ENCODE measurements at places on chromosomes 4 and X.

- DNase-seq = no peak
Observed at GRCh38 chr4:48706736-48707135, 73.3 kb downstream of the FRYL start.

GRCh38 chr4:188008377-188008776 is 12.8 kb downstream of the ZFP42 start:
- DNase-seq = no peak

DNA sequence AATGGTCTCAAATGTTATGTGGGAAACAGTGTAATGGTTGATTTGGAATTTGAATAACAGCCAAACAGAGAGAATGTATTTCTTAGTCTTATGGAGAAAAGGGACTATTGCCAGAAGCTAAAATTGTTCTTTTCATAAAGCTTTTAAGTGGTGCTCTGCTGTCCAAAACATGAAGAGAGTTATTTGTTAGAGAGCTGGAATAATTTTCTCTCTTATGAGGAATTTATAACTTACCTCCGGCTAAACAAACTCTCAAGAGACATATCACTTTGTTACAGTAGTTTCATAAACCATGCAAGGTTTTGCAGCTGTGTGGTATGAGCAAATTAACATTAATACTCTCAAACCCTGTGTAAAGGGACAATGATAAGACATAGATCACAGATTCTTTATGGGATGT is 28.6 kb downstream of the SULT1B1 start:
- DNase-seq = no peak

- no peak for DNase-seq
Observed at GRCh38 chr4:141347684-141348083, 127.0 kb downstream of the ZNF330 start.

- DNase-seq = no peak
Observed at GRCh38 chr4:155693015-155693663, 26.5 kb downstream of the GUCY1A1 start.

GRCh38 chr4:183242291-183242690 is 77.8 kb downstream of the CLDN22 start:
- no peak for DNase-seq

GRCh38 chr4:108370291-108371141 is 201.8 kb upstream of the LEF1 start:
- DNase-seq = no peak

DNA sequence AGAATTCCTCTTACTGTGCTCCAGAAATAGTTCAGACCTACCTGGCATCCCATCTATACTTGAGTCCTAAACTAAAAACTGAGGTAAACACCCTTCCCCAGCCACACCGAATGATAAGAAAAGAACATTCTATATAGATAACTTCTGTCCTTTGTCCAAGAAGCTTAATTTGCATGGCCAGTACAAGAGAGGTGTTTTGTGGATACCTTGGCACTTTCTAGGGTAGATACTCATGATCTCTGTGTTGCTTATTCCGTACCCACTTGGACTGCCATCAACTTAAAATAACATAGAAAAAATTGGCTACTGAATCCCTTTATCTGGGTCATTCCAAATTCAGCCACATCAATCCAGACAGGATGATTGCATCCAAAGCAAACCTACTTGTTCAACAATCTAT is 1050.4 kb downstream of the STIM2 start:
- DNase-seq = no peak

DNA sequence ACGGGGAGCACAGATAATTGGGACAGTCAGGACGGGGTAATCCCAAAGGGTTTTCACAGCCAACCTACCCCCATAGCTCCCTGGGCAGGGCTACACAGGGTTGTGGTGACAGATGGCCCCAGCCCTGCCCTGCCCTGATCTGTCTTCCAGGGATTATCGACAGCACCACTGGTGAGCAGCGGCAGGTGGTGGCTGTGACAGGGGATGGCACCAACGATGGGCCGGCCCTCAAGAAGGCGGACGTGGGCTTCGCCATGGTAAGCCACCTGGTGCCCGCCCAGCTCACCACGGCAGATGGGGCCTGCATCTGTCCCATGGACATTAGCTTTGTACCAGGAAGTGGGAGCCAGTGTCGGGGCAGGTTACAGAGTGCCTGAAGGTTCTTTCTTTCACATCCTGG is 39.3 kb downstream of the ATP2B3 start:
- no peak for DNase-seq

GRCh38 chrX:69076088-69076487 is 89.2 kb downstream of the PJA1 start:
- no peak for DNase-seq

- no peak for DNase-seq
Observed at GRCh38 chr4:47718696-47719095, 119.2 kb downstream of the CORIN start.

DNA sequence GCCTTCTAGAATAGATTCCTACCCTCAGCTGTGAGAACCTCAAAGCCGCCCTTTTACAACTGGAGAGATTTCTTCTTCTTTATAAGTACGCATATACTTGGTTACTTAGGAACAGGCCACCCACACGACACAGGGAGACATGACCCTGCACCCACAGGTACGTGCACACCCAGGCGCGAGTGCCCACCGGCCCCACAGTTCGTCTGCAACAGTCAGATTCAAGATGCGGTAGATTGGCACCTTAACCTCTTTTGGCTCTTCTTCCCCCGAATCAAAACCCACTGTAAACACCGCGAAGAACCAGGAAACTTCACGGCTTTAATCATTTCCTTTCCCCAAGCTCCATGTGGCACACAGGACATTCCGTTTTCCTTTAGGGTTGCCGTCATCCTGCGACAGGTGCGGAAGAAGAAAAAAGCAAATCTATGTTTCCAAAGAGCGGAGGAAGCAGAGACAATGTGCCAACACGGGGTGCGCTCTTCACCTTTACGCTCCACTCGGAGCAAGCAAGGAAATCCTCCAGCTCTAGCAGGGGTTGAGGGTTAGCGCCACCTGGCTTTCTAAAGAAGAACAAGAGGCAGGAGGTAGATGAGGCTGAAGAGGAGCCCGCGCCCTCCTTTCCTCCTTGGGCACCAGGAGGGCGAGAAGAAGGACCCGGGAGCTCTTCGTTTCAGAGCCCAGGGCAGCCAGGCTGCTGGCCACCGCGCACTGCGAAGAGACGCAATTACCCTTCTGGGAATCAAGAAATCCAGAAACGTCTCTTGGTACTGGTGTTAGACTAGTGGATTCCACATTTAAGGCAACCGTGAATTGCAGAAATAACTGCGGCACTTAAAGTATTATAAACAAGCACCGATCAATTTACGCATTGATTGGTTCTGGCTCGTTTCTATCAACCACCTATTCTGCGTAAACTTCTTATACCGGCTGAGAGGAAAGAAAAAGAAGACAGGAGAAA is 35.7 kb downstream of the HAND2 start:
- no peak for DNase-seq

- DNase-seq = no peak
Observed at GRCh38 chrX:78199851-78200250, 60.4 kb upstream of the TAF9B start.

GRCh38 chr4:143289370-143289769 is 47.3 kb upstream of the GAB1 start:
- no peak for DNase-seq

GRCh38 chr4:17636696-17637622 is 22.5 kb downstream of the MED28 start:
- DNase-seq = peak; percentile 54

- DNase-seq = no peak
Observed at GRCh38 chr4:4524364-4524763, 17.5 kb downstream of the STX18 start.

GRCh38 chrX:1231850-1232465 is 19.5 kb upstream of the CRLF2 start:
- no peak for DNase-seq
